Activated naive CD4-positive, alpha-beta T cell treated with Interleukin-2 at 50 U/mL for 16 hours (primary cell): ENCODE measurements at places on chromosomes 1 and 21.
A peak's percentile ranks its signal among the peaks of the same experiment; 100 is the strongest.

DNA sequence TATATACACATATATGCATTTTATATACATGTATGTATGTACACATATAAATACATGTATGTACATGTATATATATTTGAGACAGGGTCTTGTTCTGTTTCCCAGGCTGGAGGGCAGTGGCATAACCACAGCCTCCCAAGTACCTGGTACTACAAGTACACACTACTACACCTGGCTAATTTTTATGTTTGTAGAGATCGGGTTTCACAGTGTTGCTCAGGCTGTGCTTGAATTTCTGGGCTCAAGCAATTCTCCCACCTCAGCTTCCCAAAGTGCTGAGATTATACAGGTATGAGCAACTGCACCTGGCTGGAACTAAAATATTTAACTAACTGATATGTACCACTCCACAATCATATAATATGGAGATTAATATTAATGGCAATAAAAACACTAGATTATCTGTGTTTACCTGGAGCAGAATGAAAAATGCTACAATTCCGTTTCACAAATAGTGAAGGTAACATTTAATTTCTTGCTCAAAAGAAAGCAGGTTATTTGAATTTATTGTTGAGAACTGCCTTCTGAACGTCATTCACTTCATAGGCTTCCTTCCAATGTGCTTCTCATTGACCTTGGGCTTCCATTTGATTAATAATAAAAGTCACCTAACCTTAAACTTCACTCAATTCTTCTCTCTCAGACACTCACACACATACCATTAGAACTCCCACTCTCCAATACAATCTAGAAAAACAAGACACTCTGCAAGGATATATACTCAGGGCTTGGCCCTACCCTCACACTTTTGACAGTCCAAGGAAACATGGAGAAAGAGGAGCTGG lies 57.0 kb downstream of the PTGER3 start:
- no peak for DNase-seq

- no peak for DNase-seq
These were observed 635 bp upstream of the APH1A start for GRCh38 chr1:150269451-150269850.

DNA sequence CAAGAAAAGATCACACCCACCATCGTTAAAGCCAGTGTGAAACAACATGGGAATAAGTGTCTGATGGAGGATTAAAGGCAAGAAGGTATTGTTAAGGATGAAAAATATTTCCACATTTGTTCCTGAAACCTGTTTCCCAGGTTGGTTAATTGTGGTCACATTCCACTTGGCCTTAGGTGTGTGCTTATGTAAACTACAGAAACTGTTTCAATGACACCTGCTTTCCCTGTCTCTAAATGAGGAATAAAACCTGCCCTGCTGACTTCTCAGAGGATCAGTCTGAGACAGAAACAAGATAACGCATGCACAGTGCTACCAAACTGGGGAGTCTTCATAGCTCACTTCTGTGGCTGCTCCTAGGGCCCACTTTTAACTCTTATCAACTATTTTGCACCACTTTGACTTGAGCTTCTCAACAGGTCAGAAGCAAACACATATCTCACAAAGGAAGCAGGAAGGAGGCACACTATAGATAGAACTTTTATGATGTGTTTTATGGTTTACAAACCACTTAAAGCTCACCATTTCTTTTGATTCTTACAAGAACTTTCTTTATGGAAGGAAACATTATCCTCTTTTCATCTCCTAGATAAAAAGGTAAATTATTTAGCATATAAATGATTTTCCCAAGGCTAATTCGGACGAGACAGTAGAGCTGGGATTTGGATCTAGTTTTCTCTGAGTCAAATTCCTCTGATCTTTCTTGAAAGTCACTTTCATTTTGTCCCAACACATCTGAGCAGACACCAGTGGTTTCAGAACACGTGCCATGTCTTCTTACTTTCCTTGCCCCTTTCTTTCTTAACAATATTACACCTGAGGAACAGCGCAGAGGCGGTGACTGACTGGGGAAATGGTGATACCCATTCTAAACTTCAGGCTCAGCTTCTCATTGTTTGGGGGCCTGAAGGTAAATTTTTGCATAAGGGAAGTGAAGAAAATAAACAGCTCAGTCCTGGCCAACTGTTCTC lies 33.4 kb downstream of the CYP2J2 start:
- DNase-seq, result no peak

DNA sequence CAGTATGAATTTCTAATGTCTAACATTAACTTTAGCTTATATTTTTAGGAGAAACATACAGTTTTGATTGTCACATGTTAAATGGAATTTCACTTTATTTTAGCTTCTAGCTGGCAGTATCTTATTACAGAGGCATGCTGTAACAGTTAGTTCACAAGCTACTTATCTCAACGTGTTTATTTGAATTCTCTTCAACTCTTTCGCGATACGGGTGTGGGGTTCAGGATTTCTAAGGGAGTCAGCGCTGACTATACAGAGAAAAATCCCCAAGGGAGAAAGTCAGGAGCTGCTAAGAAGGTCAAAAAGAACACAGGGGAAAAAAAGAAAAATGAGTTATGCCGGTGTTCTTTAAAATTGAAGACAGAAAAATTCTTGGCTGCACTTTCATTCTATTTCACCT lies 296.2 kb downstream of the VAV3 start:
- DNase-seq, result no peak

GRCh38 chr1:110872745-110873720 lies at the start of gene CD53:
Gene CD53, plus strand, starts transcription at chr1:110873148. Its CDS starts 18,261 bp downstream, at chr1:110891409.
- peak; percentile 34 for DNase-seq

DNA sequence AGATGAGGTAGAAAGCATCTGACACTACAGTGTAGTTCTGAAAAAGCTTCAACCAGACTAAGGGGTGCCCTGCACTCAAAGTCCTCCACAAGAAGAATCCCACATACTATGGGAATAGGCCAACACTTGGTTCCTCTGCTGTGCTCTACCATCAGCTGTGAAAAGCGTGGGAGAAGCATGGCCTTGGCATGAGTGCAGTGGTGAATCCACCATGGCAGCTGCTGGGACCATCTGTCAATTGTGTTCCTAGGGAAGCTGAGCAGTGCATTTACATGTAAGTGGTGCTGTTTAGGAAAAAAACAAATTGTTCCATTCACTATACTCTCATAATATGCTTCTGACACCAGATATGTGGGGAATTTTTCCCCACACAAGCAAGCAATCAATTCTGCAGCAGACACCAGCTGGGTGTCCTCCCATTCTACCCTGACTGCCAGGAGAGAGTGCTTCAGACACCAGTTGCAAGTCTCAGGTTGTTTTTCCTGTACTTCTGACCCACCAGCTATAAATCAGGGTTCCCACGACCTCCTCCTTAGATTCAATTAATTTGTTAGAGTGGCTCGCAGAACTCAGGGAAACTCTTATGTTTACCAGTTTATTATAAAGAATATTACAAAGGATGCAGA lies 230.8 kb upstream of the CHRM3 start:
- no peak for DNase-seq

GRCh38 chr21:38631206-38631605 lies 132.9 kb upstream of the ERG start:
- DNase-seq, result no peak

DNA sequence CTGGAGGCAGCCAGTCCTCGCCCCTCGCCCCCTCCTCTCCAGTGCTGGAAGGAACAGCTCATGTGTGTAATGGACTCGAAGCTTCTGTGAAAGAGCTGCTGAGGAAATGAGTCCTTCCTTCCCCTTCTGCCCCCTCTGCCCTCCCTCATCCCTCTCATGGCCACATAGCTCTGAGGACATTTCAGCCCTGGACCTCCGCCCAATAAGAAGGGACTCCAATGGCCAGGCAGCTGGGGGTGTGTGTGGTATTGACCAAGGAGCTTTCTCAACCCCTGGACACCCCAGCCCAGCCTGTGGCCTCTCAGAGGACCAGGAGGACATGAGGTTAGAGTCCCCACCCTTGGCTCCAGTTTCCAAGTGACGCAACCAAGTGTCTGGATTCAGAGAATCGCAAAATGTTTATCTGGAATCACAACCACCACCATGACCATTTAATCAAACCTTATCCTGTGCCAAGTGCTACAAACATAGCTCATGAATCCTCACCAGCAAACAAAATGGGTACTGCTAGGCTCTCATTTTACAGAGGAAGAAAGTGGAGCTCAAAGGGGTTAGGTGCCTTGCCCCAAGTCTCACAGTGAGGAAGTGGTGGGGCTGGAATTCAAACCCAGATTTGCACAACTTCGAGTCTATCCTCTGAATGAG lies 47.8 kb upstream of the ECE1 start:
- DNase-seq, result no peak

- DNase-seq, result no peak
These were observed 170.1 kb downstream of the DHRS3 start for GRCh38 chr1:12447849-12448312.

DNA sequence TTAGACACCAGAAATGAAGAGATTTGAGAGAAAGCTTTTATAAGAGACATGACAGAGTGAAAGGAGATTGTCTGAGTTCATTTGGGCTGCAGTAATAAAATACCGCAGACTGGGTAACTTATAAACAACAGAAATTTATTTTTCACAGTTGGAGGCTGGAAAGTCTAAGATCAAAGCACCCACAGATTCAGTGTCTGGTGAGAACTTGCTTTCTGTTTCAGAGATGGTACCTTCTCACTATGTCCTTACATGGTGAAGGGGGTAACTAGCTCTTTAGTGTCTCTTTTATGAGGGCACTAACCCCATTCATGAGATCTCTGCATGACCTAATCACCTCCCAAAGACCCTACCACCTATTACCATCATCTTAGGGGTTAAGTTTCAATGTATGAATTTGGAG lies 30.9 kb upstream of the FCRL4 start:
- no peak for DNase-seq

GRCh38 chr1:182996816-182997215 lies 26.4 kb upstream of the LAMC1 start:
- DNase-seq, result no peak

DNA sequence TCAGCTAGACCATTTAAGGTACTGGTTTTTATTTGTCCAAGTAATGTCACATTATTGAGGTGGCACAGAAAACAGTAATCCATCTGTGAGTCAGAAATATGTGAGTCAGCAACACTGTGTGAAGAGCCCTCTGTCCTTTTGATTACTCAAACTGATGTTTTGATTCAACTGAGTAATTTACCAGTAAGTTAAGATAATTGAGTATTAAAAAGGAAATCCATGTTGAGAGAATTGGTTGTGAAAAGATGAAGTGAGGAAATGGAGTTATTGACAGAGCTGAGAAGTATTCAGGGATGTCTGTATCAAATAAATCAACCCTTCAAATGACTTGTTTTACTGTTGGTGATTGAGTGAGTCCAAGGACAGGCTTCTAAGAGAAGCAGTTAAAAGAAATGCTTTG lies 302.7 kb upstream of the SGIP1 start:
- DNase-seq, result no peak

DNA sequence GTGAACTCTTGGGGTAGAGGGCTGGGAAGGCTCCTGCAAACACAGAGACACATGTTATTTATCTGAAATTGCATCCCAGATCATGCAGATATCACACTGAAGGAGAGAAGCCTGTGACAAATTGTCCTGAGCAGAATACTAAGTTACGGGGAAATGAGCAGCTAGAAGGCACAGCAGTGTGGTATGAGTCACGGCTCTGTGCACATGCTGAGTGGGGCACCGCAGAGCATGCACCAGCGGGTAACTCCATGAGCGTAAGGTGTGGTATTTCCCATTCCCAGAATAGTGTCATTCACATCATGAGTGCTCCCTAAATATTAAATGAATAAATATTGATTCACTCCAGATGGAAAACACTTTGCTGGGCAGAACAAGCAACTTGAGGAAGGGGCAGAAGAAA lies 21.3 kb upstream of the FCRL2 start:
- DNase-seq, result no peak

DNA sequence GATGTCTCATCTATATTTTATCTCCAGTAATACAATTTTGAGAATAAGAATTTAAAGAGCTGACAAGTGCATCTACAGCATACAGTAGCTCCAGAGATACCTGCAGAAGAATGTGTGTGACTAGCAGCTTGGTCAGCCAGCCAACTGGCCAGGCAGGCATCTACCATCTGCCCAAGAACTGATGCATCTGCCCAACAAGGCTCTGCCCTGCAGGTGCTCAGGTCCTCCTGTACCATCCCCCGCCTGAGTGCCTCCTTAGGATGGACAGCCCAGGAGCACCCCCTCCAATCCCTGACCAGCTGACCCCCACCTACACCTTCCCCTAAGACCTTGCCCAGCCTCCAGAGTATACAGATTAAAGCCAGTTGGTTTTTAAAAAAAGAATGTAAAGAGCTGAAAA lies 30.3 kb downstream of the TMEM69 start:
- no peak for DNase-seq

DNA sequence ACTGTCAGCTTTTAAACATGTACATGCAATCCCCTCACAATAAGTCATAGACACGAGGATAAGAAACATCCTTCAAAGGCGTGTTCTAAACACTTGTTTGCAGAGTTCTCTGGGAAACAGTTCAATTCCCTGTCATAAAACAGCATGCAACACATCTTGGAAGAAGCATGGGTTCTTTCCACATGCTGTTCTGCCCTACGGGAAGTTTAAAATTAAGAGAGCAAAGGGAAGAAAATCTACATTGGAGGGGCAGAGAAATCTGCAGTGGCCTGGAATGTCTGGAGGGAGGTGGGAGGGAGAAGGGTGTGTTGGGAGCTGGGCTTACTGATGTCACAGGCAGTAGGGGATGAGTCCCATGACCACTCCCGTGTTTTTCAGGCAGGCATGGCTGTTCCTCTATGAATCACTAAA lies 98.3 kb upstream of the SLC2A1 start:
- DNase-seq, result no peak

GRCh38 chr1:29975036-29975694 lies 738.8 kb downstream of the PTPRU start:
- no peak for DNase-seq

- no peak for DNase-seq
These were observed 298.4 kb downstream of the ADGRL2 start for GRCh38 chr1:82099170-82099569.

DNA sequence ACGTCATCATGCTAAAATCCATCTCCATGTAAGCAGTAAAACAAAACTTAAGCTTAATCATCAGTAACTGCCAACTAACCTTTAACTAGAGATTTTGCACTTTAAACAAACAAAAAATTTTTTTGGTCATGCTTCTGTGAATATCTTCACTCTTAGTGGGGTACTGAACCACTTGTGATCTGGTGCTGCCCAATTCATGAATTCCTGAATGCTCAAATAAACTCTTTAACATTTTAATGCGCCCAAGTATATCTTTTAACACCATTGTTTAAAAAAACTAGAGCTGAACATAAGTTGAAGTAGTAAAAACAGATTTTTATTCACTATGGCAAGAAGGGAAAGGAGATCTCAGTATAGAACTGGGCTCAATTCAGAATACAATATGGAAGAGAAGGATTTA lies 196.9 kb upstream of the USP24 start:
- DNase-seq, result no peak
